ENCODE measurements at places on chromosomes 16 and 17.

DNA sequence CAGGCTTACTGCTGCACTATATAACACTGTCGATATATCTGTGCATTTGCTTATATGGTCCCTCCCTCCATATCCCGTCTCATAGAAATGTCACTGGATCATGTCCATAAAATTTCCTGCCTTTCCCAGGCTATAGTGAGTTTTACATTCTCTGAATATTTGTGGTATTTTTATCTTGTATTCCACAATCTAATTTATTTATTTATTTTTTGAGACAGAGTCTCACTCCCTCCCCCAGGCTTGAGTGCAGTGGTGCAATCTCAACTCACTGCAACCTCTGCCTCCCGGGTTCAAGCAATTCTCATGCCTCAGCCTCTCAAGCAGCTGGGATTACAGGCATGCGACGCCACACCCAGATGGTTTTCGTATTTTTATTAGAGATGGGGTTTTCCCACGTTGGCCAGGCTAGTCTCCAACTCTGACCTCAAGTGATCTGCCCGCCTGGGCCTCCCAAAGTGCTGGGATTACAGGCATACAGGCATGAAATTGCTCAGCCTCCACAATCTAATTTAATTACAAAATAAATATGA, 12.9 kb downstream of the TRIM37 start:
- no peak for DNase-seq

GRCh38 chr16:593406-593805, 3.5 kb downstream of the RAB40C start:
- DNase-seq, result no peak

DNA sequence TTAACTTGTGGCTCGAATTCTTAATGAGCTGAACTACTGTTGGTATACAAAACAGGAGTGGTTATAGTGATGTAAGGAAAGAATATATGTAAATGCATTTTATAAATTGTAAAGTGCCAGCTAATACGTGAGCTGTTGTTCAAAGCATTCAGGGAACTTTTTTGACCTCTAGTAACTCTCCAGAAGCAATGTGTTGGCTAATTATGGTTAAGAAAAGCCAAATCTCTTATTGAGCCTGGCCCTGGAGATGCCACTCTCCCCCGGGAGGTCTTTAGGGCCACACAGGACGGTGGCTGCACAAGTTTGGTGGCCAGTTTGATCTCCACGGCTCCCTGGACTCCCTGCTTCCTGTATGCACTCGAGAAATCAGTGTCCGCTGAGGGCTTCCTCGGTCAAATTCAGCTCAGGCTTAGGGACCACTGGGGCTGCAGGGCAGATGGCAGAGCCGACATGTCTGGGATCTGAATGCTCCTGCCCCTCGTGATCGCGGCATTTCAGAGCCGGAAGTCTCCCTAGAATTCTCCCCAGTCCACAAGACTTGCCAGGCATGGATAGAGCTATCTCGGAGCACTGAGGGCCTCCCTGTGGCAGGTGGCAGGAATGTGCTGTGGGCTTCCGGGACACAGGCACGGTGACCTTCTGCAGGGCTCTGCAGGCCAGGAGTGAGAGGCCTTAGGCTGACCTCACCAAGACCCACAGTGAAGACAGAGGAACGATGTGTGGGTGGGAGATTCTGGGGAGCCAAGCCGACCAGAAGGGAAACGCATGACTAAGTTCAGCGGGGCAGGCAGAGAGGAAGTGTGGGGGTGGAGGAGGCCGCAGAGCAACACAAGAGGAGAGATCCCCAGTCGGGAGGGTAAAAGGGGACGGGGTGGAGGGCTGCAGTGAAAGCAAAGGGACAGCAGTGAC, 18.6 kb upstream of the PITPNM3 start:
- no peak for DNase-seq

DNA sequence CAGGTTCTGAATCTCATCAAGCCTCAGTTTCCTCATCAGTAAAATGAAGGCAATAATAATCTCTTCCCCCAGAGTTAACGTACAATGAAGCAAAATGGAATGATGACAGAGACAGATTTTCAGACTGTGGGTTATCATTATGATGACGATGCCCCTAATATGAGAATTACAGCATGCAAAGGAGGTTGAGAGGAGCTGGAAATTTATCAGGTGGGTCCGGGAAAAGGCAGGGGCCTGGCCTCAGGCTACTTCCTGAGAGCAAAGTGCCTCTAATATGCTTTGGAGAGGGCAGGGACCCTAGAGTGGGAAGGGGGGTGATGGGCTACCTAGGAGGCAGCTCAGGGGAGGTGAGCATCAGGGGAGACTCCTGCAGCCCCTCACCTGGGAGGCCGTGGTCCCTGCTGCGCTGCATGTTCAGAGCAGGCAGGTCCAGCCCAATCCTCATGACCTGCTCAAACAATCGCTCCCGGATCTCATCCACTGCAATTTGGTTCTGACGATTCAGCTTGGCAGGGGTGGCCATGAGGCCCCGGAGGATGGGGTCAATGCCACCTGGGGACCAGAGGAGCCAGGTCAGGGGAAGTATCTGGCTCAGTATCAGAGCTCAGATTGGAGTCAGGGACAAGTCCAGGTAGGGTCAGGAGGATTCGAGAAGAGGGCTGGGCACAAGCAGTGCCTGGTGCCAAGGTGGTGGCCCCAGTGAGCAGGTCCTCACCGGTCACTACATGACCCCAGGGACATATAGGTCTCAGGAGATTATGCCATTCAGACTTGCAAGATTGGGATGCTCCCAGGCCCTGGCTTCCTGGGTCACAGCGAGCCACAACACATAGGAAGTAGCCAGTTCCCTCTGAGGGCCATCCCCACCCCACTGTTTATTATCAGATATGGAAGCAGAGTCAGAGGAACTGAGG, 8.1 kb downstream of the MPO start:
- DNase-seq, result no peak

- DNase-seq, result no peak
Measured at GRCh38 chr17:5819921-5820685, 235.8 kb upstream of the NLRP1 start.

DNA sequence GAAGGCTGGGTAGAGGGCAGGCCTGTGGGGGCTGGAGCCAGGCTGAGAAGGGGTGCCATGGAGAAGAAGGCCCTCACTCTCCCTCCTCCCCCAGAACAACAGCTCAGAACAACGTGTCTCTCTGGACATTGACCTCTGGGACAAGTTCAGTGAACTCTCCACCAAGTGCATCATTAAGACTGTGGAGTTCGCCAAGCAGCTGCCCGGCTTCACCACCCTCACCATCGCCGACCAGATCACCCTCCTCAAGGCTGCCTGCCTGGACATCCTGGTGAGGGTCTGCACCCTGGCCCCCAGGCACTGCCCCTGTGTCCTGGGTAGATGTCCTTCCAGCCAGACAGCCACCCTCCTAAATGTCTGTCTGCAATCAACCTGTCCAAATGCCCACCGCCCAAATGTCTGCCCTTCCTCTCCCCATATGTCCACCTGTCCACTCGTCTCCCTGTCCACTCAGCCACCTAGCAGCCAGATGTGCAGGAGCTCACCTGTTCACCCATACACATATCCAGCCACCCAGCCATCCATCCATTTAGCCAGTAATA, 12.2 kb downstream of the GJD3 start:
- DNase-seq, result no peak

DNA sequence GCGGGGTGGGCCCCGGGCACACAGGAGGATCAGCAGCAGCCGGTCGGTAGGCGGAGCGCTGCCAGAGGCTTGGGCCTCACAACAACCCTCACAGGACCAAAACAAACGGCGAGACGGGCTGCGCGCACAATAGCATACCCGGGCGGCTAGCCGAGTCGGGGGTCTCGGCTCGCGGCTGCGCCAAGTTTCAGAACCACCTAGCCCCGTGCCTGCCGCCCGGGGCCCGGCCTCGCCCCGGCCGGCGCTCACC, 732 bp downstream of the ULK2 start:
- peak; percentile 75 for DNase-seq

DNA sequence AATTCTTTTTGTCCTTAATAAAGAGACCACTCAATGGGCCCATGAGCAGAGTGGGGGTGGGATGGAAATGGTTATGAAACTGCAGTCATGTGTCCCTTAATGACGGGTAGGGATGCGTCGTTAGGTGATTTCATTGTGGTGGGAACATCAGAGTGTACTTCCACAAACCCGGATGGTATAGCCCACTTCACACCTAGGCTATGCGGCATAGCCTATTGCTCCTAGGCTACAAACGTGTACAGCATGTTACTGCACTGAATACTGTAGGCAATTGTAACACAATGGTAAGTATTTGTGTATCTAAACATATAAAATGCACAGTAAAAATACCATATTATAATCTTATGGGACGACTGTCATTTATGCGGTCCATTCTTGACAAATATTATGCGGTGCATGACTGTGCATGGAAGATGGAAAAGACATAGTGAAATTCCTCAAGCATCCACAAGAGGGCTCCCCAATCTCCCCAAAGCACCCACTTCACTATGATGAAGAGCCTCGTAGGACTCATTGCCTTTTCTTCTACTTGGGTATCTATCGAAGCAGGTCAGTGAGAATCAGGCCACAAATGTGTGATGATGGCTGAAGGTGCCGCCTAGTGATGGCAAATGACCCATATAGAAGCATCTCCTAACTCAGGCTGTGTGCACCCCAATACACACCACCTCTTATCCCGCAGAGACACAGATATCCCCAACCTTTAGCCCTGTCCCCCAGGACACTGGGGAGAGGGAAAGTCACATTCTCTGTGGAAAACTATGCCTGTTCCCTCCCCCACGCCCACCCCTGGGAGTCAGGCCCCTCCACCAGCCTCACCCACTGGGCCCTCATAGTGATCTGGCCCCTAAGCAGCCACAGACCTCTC, 43.5 kb downstream of the TBX21 start:
- DNase-seq, result no peak

- DNase-seq, result no peak
Measured at GRCh38 chr17:56656701-56657327, 63.3 kb downstream of the NOG start.

DNA sequence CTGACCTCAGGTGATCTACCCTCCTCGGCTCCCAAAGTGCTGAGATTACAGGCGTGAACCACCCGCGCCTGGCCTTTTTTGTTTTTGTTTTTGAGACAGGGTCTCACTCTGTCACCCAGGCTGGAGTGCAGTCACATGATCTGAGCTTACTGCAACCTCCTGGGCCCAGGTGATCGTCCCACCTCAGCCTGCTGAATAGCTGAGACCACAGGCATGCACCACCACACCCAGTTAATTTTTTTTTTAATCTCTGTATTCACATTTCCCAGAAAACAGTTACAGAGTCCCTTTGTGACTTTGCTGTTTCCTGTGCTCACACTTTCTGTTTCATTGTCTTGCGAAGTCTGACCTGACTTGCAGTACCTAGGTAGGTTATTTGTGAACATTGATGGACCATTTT, 2.7 kb downstream of the CLUAP1 start:
- DNase-seq, result no peak

- DNase-seq, result no peak
Measured at GRCh38 chr16:29820271-29820701, at the start of gene MVP. Gene MVP (plus strand): TSS chr16:29820462. CDS start chr16:29830550, 10,088 bp downstream.

DNA sequence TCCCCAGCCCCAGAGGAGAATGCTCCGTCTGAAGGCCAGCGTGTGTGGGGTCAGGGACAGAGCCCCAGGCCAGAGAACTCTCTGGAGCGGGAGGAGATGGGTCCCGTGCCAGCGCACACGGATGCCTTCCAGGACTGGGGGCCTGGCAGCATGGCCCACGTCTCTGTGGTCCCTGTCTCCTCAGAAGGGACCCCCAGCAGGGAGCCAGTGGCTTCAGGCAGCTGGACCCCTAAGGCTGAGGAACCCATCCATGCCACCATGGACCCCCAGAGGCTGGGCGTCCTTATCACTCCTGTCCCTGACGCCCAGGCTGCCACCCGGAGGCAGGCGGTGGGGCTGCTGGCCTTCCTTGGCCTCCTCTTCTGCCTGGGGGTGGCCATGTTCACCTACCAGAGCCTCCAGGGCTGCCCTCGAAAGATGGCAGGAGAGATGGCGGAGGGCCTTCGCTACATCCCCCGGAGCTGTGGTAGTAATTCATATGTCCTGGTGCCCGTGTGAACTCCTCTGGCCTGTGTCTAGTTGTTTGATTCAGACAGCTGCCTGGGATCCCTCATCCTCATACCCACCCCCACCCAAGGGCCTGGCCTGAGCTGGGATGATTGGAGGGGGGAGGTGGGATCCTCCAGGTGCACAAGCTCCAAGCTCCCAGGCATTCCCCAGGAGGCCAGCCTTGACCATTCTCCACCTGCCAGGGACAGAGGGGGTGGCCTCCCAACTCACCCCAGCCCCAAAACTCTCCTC, 10.4 kb downstream of the CX3CL1 start:
- no peak for DNase-seq

- DNase-seq, result no peak
Measured at GRCh38 chr16:66600477-66600876, 4.0 kb upstream of the CMTM3 start.

Measured in WTC11 (cell line).